ENCODE measurements at places on chromosomes 6 and 20.

DNA sequence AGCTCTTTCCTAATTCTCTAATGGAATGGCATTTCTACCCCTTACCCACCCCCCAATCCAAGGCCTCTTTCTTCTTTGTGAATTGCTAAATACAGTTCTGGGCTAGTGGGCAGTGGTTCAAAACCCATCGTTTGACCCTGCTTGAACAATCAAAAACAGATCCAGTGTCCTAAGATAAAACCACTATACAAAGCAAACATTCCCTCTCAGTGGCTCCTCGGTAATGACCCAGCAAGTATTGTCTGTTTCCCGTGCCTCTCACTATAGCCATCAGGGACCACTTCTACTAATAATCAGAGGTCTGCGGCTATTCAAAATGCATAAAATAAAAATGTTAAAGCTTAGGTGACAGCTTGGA is 143.5 kb upstream of the AKAP12 start:
- DNase-seq = no peak

DNA sequence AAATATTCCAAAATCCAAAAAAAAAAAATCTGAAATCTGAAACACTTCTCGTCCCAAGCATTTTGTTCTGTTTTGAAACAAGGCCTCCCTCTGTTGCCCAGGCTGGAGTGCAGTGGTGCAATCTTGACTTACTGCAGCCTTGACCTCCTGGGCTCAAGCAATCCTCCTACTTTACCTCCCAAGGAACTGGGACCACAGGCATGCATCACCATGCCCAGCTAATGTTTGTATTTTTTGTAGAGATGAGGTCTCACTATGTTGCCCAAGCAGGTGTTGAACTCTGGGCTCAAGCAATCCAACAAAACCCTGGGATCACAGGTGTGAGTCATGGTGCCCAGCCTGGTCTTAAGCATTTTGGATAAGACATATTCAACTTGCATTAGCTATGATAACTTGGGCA is 13.6 kb downstream of the SESN1 start:
- DNase-seq = no peak

- no peak for DNase-seq
These were observed 33.4 kb downstream of the SNAI1 start for GRCh38 chr20:50015993-50016770.

DNA sequence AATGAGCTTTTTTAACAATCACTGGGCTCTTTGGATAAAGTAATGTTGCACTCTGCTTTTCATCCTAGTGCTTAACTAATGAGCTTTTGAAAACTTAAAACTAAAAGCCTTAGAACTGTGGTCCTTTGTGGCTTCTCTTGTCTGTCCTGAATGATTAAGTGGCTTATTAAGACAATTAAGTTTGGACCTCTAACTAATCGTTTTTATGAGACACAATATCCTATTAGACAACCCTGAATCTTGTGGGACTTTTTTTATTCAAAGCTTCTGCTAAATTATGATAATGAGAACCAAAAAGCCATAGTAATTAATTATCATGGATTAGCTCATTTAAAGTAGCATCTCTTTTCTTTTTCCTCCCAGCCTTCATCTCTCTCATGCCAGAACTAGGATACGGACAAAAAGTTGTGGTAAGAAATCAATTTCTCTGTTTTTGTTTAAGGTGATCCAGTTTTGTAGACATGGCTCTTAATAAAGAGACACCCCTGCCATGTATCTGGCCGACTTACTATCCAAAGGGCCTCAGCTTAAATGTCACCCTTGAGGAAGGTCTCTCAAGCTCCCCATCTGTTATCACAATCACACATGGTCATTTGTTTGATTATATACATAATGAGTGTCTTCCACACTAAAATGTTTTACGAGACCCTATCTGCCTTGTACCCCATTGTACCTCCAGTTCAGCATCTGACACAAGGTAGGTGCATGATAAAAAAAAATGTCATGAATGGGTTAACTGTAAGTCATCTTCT is 384.4 kb upstream of the IRAK1BP1 start:
- DNase-seq = no peak

GRCh38 chr6:30075094-30075789 is at the start of gene RNF39:
Gene RNF39, minus strand, starts transcription at chr6:30075769. Its CDS starts 184 bp downstream, at chr6:30075585.
- no peak for DNase-seq

DNA sequence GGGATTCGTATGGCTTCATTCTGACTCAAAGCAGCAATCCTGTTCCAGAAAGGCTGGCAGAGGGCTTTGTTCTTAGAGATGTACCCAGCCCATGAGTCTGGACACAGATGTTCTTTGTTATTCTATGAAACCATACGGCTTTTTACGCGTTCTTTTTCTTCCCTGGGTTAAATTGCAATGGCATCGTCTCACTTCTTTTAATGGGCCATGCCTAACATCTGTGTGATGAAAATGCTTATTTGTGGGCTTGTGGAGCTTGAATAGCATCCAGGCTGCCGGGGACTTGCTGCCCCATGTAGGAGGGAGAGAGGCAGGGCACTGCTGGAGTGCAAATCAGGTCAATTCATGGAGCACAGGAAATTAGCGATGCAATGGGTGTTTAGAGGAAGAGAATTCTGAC is 19.4 kb downstream of the FAM50B start:
- DNase-seq = no peak

DNA sequence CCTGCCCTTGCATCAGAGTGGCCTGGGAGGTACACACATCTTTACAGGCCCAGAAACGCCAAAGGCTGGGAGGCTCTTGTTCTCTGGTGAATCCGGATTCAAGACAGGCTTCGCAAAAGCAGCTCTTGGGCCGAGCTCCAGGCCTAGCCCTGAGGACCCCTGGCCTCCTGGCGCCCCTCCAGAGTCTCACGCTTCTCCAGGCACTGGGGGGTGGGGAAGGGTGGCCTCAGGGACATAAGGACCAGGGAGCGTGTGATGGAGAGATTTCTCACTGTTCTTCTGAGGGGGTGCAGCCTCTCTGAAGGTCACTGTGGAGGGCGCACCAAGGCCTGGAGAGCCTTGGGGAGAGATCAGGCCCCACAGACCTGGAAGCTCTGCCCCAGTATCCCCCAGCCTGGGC is 349.2 kb downstream of the ZFAND3 start:
- no peak for DNase-seq

GRCh38 chr6:136968837-136969236 is 46.7 kb downstream of the SLC35D3 start:
- no peak for DNase-seq

DNA sequence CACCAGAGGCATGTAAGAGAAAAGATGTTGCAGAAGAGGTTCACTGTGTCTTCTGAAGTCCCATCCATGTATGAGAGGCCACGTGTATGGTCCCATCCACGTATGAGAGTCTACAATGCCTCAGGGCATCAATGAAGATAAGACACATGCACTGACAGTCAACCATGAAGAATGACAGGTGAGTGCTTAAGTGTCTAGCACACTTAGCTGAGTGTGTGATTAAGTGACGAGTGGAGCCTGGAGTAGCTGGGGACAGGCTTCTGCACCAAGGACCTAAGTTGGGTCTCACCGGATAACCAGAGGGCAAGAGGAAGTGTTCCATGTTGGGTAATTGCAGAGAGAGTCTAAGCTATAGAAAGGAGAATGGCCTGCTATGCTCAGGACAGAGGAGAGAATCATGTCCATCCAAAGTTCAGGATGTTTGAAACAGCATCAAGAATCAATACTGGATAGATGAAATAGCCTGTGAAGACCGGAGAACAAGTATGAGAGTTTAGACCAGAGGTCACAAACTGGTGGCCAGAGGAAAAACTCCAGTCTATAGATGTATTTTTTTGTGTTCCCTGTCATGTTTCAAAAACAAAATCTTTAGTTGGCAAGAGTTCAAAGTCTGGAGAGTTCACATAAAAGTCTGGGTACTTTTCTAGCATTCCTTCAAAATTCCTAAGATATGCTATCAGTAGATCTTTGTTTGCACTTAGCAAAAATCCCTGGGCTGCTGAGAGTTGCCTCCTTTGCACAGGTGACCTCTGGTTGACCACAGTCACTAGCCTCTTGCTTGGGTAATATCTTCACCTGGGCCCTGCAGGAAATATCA is 165.8 kb downstream of the KIF16B start:
- no peak for DNase-seq

DNA sequence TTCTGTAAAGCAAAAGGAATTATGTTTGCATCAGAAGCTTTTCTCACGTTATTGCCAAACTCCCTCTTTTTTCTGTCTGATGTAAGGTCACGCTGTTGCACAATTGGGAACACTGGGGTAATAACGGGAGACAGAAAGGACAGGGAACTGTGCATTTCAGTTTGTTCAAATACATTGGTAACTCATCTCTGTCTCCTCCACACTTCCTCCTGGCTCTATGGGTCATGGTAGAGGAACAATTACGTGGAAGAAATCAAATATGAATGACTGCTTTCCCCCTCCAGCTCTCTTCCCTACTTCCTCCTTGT is 132.2 kb upstream of the TNFAIP3 start:
- DNase-seq = no peak

DNA sequence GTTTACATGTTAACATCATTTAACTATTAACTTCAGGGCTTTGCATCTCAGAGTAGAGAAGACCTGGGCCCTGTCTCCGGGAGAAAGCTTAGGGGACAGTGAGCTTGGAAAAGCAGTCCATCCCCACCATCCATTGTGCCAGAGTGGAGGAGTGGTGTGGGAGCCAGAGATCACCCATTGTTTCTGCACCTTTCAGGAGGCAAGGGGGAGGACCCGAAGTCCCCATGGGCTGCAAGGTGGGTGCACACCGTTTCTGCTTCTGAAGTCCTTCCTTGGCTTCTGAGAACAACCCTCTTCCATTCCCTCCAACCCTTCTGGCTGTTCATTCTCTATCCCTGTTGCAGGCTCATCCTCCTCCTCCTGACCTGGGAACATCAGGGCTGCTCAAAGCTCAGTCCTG is 4.0 kb upstream of the PPP1R3G start:
- DNase-seq = no peak

DNA sequence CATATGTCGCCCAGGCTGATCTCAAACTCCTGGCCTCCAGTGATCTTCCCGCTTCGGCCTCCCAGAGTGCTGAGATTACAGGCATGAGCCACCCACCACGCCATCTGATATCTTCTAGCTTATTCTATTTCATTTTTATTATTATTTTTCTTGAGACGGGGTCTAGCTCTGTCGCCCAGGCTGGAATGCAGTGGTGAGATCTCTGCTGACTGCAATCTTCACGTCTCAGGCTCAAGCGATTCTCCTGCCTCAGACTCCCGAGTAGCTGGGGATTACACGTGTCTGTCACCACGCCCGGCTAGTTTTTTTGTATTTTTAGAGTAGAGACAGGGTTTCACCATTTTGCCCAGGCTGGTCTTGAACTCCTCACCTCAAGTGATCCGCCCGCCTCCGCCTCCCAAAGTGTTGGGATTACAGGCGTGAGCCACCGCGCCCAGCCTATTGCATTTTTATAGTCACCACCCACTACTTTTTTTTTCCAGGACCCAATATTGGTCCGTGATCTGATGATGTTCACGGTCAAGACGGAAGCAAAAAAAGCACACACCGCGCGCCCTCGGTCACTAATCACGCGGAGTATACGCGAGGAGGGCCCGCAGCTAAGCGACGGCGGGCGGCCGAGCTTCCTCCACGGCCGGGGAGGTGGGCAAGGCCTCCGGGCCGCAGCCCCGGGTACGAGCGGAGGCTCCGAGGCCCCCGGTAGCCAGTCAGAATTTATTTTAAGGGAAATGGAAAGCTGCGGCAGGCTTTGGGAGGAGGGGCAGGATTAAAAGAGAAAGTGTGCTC is 1.1 kb upstream of the LSM14B start:
- no peak for DNase-seq

- DNase-seq = no peak
These were observed 33.4 kb downstream of the TNXB start for GRCh38 chr6:32075781-32076180.

GRCh38 chr6:160975162-160975561 is 16.4 kb upstream of the MAP3K4 start:
- DNase-seq = no peak

GRCh38 chr6:149037051-149037671 is 280.4 kb upstream of the TAB2 start:
- no peak for DNase-seq

- no peak for DNase-seq
These were observed 2.8 kb downstream of the ABT1 start for GRCh38 chr6:26599591-26599990.

Data from stimulated activated CD4-positive, alpha-beta T cell treated with anti-CD3 and anti-CD28 coated beads, Interleukin-12 subunit alpha, Interleukin-12 subunit beta, amount 100 ng/mL, for 48 hours (primary cell).